Calu3 (cell line): ENCODE measurements at places on chromosomes 6 and 20. TPM values are rescaled to one million over a fixed set of nuclear protein-coding genes. Genes with fewer than 3 reads are reported as not detected.

Gene ULBP1
- total RNA-seq: 2.2 and 2.5 TPM in 2 replicates

Gene FAM83B
- total RNA-seq: 22.2 and 24.2 TPM in 2 replicates

GRCh38 chr6:53236241-53236640 lies 87.6 kb upstream of the GCM1 start:
- DNase-seq: no peak
- H3K36me3 ChIP-seq: no peaks in the 10 kb centered on the region
- H3K27ac ChIP-seq: no peak overlapping the region
- no peaks in the 10 kb centered on the region for H3K27me3 ChIP-seq
- no peak overlapping the region for H3K4me3 ChIP-seq

DNA sequence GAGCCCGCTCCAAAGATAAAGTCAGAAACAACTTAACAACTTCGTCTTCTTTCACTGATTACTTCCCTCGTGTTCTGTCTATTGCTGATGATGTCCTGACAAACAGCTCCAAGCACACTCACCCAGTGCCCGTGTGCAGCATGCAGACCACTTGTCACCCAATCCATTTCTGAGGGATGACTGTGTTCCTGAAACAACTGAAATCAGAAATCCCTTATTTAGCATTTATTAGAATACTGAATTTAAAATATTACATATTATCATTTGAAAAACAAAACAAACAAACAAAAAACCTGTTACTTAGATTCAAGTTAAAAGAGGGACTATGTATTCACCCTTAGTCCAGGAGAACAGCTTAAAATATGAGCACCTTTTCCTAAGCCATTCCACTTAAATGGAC lies 223.7 kb upstream of the QKI start:
- H3K27me3 ChIP-seq: no peaks in the 10 kb centered on the region
- H3K4me1 ChIP-seq: no peaks in the 10 kb centered on the region
- H3K36me3 ChIP-seq: no peaks in the 10 kb centered on the region
- no peak overlapping the region for H3K27ac ChIP-seq

DNA sequence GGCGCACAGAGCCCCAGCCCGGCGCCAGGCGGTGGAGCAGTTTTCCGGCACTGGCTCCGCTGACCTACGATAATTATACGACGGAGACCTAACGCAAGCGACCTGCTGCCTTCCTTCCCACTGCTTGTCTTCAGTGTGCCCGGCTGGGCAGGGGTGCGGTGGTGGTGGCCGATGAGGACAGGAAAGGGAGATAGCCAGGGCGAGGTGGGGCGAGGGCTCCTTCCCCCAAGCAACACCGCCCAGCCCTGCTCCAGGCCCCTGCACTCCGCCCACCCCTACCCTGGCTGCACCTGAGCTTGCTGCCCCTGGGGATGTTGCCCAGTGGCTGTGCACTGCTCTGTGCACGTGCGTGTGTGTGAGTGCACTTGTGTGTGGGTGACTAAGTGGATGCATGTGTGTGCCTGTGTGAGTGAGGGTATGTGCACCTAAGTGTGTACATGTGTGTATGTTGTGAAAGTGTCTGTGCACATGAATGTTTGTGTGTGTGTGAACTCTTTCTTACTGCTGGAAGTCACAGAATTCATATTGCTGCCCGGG lies 42.6 kb upstream of the IRF4 start:
- DNase-seq: no peak
- no peaks in the 10 kb centered on the region for H3K27me3 ChIP-seq
- H3K36me3 ChIP-seq: no peaks in the 10 kb centered on the region
- H3K4me3 ChIP-seq: no peak overlapping the region
